ENCODE measurements at places on chromosomes 2 and 18.

DNA sequence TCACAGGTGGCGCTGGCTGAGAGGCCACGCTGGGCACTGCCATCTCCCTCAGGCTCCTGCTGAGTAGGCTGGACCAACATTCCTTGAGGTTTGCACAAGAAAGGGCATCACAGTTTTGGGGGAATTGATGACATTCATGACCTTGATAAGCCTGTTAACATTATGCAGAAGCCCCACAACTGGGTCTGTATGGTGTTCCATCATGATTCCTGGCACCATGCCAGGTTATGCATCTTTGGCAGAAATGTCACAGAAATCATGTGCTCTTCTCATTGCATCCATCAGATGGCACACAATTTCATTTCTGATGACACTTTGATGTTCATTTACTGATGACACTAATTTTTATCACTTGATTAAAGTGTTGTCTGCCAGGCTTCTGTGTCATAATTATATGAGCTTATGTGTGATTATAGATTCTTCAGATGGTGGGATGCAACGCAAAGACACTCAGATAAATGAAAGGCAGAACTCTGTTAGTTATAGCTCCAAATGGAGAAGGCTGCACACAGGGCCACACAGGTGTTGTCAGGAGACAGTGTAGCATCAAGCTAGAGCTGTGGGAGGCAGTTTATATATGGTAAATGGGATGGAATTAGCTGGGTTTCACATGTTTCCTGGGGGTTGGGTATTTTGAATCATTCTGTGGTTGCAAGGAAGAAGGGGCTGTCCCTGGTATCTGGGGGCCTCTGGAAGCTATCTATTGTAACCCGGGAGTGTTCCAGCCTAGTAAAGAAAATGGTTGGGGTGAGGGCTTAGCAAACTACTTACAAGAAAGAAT is 191.3 kb downstream of the SLC39A10 start:
- no peak for DNase-seq

- no peak for DNase-seq
These were observed 131.4 kb upstream of the MYCN start for GRCh38 chr2:15808944-15809343.

- DNase-seq = peak; percentile 74
These were observed 2.7 kb downstream of the TNS1 start for GRCh38 chr2:218000136-218000535.

GRCh38 chr2:181138816-181139215 is 158.4 kb downstream of the UBE2E3 start:
- DNase-seq = no peak

DNA sequence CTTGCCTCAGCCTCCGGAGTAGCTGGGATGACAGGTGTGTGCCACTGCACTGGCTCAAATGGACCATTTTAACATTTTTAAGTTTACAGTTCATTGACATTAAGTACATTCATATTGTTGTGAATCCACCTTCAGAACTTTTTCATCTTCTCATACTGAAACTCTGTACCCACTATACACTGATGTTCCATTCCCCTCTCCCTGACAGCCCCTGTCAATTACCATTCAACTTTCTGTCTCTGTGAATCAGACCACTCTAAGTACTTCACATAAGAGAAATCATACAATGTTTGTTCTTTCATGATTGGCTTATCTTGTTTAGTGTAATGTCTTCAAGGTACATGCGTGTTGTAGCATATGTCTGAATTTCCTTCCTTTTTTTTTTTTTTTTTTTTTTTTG is 1.9 kb upstream of the KIAA2012 start:
- DNase-seq = no peak

- no peak for DNase-seq
These were observed 282.7 kb upstream of the MAP2 start for GRCh38 chr2:209141142-209141541.

- no peak for DNase-seq
These were observed 17.0 kb downstream of the RRM2 start for GRCh38 chr2:10139536-10139935.

GRCh38 chr2:186544255-186544675 is 45.6 kb upstream of the ITGAV start:
- peak; percentile 47 for DNase-seq

GRCh38 chr2:205721057-205721449 is 38.8 kb downstream of the NRP2 start:
- DNase-seq = no peak

DNA sequence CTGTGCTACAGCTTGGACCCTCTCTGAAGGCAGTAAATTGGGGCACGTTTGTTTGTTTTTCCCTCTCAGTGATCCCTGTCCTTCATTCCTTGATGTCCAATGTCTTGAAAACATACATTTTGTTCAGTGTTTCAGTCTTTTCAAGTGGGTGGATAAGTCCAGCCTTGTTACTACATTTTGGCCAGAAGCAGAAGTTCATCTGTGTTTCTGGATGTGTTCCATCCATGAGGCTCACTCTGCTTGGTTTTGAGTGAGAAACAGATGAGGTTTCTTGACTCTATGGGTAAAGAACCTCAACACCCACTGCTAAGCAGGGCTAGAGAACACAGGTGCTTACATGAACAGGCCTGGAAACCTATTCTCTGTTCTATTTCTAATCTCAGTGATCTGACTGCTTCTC is 74.5 kb upstream of the RFX8 start:
- no peak for DNase-seq

DNA sequence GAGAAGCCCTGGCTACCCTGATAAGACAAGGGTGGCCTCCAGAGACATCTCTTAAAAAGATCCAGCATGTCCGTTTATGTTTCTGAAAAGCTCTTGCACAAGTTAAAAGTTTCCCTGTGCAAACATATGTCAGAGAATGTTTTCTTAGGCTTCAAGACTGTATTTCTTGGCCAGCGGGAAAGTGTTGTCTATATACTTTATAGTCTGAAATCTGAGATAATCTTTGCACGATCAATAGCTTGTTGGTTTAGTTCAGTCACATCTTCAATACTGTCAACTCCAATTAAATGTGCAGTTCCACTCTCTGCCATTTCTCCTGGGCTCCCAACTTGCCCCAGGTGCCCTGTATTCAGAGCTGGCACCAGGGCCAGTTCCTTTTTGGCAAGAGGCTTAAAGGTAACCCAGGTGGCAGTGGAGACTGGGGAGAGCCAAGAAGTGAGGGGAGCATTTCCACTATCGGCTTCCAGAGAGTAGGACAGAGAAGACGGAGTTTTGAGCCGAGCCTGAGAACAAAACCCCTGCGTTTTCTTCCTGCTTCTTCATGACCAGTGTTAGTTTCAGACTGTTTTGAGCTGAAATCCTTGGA is 64.4 kb downstream of the ACOXL start:
- no peak for DNase-seq

- DNase-seq = no peak
These were observed 112.4 kb downstream of the MIB1 start for GRCh38 chr18:21853016-21853415.

- no peak for DNase-seq
These were observed 1.2 kb downstream of the ACMSD start for GRCh38 chr2:134839649-134840048.

- DNase-seq = no peak
These were observed 106.3 kb downstream of the GYPC start for GRCh38 chr2:126761981-126762878.

DNA sequence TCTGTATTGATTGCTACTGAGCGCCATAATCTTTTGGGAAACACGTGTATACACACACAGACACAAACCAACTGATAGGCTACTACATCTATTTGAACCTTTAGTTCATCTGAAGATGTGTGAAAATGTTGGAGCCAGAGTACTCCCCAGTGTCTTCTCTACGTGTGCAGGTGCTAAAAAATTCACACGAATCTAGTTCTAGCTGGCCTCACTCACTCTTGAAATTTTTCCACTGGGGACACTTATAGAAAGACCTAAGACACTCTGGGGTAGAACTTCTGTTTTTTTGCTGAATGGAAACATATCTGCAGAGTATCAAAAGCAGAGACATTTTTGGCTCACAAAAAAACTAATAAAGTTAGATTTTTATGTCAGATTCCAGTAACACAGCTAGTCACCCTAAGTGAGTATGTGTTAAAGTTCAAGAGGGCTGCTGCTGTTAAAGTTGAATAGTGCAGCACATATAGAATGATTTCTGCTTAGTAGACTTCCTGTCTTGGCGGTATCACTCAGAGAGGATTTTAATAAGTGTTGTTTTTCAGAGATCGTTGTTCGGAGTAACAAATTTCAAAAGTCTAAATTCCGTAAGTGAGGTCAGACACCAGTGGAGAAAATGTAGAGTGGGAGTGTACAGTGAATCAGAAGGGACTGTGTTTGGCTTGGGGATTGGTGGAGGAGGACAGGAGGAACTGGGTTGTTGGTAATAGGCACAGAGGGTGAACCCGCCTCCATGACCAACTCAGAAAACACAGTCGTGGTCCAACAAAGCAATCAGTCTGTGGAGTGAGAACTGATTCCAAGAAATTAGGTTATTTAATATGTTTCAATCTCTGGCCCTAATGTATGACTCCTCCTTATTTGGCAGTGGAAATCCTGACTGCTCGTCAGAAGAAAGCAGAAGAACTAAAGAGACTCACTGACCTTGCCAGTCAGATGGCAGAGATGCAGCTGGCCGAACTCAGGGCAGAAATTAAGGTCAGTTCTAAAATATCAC is 43.1 kb downstream of the KCTD18 start:
- DNase-seq = peak; percentile 28

- DNase-seq = no peak
These were observed 7.4 kb downstream of the CNNM4 start for GRCh38 chr2:96768083-96768561.

DNA sequence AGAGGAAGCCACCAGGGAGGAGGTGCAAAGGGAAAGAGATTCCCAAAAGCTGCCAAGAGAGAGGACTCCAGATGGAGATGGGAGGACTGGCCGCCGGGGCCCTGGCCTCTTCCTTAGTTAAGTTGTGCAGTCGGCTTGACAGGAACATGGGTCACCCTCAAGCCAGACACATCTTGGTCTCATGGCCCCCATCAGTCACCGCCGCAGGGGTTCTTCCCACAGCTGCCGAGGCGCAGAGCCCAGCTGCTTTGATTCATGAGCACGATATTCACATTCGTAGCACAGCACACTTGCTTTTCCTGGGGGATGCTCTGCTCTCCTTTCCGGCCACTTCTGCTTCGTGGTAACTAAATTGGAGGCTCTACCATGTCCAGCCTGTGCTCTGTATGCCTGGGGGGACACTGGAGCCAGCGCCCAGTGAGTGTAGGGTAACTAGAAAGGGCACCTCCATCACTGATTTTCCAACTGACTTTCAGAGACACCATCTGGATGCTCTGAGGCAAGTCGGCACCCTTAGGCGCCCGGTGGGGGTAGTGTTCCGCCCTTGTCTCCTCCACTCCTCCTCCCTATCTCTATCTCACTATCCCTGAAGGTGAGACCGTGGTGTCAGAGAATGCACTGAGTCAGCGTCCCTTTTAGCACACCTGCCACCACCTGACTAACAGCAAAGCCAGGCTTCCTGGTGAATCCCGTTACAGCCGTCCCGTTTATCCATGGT is 13.3 kb downstream of the TWIST2 start:
- DNase-seq = no peak

- DNase-seq = no peak
These were observed 33.5 kb downstream of the RMND5A start for GRCh38 chr2:86753606-86754005.

DNA sequence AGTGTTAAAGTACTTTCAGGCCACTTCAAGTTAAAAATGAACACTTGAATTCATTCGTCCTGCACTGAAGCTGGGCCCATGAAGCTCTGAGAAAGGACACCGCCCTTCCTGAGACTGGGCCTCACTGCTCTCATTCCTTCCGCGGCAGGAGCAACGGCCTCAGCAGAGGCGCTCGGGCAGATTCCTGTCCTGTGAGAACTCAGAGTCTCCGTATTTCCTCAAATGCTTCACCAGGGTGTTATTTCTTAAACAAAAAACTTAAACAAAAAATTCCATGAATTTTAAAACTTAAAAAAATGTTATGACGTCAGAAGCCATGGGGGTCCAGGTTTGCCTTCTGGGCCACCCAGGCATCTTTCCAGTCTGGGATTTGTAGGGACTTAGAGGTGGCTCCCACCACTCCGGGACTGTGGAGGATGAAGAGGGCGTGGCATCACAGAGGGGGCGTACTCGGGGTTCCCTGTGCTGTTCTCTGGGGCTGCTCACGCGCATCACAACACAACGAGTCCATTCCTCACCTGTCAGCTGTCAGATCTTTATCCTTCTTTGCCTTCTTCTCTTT is 115.9 kb upstream of the ASB18 start:
- no peak for DNase-seq

DNA sequence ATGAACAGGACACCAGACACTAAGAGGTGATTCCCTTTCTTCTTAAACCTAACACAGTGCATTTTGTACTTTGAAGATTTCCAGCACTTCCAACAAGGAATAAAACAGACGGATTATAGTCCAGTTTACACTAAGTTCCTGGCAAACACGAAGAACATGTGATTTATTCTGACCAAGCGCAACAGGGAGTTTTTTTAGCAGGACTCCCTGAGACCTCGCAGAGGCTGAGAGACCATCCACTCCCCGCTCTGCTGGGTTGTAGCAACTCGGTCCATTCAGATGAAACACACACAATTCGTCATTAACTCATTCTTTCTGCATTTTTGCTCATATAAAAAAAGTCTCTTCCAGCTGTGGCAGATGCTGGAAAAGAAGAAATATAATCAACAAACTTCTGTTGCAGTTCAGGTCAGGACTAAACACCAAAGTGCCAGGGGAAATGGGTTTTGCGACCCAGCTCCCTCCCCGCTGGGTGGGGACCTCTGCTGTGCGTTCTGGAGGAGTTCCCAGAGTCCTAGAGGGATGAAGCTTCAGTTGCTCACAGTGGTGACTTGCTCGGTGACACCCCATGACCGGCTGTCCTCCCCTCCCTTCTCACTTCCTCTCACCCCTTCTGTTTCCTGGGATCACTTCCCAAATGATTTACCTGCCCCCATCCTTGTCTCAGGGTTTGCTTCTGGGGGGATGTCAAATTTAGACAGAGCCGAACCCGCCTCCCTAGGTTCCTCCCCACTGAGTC is 52.5 kb downstream of the KCNF1 start:
- peak; percentile 43 for DNase-seq

- no peak for DNase-seq
These were observed 1.5 kb downstream of the SMYD1 start for GRCh38 chr2:88069117-88069516.

DNA sequence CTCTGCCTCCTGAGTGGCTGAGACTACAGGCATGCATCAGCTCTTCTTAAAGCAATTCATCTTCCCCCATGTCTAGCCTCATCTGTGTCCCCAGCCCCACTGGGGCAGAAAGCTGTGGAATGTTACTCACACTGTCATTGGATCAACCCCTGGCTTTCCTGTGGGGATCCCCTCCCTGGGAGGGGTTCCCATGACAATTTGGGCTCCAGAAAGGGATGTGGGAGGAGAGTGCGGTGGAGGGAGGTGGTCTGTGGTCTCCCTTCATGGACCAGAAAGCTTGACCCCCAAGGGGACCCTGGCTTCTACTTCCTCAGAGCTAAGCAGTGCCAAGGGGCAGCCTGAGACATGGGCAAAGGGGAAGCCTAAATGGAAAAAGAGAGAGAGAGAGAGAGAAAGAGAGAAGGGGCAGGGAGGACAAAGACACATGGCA is 1.3 kb downstream of the NGEF start:
- DNase-seq = no peak

DNA sequence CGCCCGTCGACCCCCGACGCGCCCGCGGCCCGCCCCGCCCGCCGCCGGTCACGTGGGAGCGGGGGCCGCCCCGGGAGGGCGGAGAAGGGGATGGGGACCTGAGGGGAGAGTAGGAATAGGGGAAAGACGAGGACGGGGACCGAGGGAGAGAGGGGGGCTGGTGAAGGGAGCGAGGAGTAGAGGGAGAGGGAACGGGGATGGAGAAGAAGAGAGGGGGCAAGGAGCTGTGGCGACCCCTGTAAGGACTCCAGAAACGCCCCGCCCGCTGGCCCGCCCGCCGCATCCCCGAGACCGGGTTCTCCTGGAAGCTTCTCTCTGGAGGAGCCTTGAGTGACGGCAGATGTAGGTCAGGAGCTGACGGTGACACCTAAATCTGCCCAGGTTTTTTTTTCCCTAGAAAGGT is 615 bp downstream of the ADNP2 start:
- DNase-seq = peak; percentile 64
